ENCODE measurements at places on chromosomes 4 and X.

DNA sequence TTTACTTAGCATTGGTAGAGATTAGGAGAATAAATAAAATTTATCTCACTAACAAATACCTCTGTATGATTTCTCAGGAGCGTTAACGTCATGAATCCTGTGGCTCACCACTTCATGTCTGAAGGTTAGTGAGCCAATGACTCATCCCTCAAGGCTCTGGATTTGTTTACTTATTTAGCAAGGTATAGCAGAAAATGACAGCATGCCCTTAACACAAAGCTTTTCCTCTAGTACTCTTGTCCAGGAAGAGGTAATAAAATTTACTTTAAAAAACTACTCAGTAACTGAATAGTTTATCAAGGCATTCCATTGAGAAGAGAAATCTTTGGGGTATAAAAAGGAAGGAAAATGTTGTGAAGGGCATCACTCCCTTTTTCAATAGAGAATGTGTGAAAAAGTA is 823.8 kb downstream of the CCSER1 start:
- no peak for DNase-seq

DNA sequence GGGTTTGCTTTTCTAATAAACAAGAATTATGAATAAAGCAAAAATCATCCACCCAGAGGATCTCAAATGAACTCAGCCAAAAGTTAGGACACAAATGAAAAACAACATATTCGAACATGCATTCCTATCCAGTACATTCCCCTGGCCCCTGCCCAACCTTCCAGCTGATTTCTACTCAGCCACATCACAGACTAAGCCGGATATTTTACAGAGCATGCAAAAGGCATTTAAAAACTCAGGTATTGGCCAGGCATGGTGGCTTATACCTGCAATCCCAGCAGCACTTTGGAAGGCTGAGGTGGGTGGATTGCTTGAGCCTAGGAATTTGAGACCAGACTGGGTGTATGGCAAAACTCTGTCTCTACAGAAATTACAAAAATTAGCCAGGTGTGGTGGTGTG is 54.6 kb downstream of the RELL1 start:
- DNase-seq: no peak

GRCh38 chrX:10233173-10233572 is 76.4 kb downstream of the CLCN4 start:
- no peak for DNase-seq

GRCh38 chr4:94588896-94589693 is 137.4 kb downstream of the PDLIM5 start:
- DNase-seq: no peak

GRCh38 chrX:107738768-107739167 is 36.8 kb downstream of the TSC22D3 start:
- no peak for DNase-seq

DNA sequence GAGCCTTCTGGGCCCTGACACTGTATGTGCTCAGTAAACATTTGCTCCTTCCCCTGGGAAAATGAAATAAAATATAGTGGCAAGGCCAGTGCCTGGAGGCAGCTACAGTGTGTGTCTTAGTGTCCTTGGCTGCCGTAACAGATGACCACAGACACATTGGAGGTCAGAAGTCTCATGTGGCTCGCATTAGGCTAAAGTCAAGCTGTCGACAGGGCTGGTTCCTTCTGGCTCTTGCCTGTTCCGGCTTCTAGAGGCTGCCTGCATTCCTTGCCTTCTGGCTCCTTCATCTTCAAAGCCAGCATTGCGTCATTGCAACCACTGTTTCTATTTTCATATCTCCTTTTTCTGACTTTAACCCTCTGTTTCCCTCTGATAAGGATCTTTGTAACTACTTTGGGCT is 83.6 kb upstream of the STX18 start:
- DNase-seq: no peak

DNA sequence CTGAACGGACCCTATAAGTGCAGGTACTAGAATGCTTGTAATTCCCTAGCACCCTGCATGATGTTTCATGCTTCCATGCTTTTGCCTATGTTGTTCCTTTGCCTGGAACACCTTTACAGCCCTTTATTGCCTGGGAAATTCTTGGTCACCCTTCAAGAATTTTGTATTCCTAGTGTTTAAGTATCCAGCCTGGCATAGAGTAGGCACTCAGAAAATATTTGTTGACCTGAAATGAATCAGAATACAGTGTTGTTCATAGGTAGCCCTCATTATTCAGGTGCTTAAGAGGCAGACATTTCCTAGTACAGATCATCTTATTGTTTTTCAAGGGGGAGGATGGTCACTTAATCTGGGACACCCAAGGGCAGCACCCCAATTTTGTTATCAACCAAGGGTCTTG is 75.3 kb downstream of the AKAP4 start:
- DNase-seq: no peak

DNA sequence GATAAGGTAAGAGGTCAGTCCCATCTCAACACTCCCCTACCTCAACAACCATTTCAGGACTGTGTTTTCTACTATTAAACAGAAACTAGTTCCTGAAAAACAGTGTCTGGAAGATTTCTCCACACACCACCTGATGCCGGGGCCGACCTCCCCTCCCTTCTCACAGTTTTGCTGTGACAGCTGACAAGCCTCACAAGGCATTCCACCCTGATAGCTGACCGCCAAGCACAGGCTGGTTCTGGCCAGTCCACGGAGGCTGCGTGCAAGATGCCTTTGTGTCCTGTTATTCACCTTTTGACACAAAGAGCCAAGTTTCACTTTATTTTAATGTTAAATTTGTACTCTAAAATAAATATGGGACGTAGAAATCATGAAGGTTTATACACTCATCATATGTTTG is 758.6 kb downstream of the PDHA2 start:
- DNase-seq: no peak

GRCh38 chr4:40563401-40563800 is 66.3 kb downstream of the RBM47 start:
- DNase-seq: no peak

DNA sequence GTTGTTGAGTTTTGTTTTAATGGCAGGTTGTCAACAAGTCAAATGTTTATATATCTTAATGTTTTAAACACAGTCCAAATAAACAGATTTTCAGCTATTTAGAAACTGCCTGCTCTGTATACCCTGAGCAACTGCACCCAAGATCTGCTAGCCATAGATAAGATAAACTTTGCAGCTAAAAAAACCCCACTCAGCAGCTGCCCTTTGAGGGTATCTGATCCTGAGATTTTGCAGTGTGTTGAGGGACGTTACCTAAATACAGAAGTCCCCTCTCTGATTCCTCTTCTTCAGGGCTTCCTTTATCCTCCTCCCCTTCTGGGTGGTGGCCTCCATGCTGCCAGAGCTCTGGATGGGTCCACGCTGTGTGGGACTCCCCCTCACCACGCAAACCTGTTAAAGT is 11.0 kb upstream of the FGG start:
- no peak for DNase-seq

GRCh38 chr4:40713798-40714197 is 36.0 kb upstream of the NSUN7 start:
- no peak for DNase-seq

DNA sequence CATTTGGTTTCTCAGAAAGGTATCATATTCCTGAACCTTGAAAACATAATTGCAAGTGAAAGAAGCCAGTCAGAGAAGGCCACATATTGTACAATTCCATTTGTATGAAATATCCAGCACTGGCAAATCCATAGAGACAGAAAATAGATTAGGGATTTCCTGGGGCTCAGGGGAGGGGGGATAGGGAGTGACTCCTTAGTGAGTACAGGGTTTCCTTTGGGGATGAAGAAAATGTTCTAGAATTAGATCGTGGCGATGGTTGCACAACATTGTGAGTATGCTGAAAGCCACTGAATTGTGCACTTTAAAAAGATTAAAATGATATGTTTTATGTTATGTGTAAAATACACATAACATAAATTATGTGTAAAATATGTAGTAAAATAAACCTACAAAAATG is 10.3 kb downstream of the XPNPEP2 start:
- no peak for DNase-seq

- no peak for DNase-seq
These were observed 165.8 kb upstream of the CYSLTR1 start for GRCh38 chrX:78493180-78493579.

GRCh38 chrX:10972706-10973105 is 138.4 kb upstream of the HCCS start:
- DNase-seq: no peak

DNA sequence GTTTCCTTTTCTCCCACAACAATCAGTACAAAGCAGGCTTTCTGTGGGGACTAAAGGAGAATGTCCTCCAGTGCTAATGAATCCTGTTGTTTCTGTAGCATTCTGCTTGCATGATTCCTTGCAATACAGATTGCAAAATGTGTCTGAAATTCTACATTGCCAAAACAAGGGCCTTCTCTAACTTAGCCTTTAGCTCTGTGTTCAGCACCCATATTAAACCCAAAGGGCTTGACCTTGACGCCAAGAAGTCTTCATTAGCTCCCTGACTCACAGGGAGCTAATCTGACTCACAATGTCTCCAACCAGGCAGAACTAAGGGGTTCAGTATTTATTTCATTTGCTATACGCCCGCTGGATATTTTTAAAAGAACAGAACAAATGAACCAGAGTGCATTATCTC is 241.4 kb upstream of the CLNK start:
- DNase-seq: no peak

GRCh38 chr4:52015366-52015765 is 4.8 kb downstream of the LRRC66 start:
- DNase-seq: no peak

GRCh38 chrX:105179644-105180043 is 40.9 kb downstream of the TEX13A start:
- DNase-seq: no peak

DNA sequence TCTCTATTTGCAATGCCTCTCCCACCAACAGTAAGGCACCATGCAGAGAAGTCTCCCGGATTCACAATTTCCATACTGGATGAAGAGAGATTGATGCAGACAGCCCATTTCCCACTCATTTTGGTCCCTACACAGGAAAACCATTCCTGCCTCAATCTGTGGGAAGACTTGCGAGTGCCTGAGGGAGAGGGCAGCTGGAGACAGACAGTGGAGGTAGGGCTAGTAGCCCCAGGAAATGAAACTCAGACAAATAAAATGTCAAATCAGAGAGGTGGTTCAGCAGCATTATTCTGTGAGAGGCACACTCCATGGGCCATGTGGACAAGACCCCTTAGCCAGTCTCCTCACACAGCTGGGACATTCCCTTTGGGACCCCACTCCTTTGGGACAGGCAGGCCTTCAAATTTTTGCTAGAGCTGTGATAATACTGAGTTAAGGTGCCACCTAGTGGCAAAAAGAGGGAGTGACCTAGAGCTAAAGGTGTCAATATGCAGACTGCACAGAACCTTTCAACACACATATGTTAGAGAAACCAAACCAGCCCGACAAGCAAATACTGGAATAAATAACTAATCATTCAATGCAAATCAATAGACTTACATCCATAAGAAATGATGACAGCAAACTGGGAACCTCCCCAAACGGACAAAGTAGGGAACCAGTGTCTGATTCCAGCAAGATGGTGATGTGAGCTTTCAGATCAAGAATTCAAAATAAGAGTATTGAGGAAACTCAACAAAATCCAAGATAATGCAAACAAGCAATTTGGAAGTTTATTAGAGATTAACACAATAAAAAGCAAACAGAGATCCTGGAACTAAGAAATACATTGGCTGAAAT is 1865.3 kb upstream of the AGA start:
- DNase-seq: no peak

DNA sequence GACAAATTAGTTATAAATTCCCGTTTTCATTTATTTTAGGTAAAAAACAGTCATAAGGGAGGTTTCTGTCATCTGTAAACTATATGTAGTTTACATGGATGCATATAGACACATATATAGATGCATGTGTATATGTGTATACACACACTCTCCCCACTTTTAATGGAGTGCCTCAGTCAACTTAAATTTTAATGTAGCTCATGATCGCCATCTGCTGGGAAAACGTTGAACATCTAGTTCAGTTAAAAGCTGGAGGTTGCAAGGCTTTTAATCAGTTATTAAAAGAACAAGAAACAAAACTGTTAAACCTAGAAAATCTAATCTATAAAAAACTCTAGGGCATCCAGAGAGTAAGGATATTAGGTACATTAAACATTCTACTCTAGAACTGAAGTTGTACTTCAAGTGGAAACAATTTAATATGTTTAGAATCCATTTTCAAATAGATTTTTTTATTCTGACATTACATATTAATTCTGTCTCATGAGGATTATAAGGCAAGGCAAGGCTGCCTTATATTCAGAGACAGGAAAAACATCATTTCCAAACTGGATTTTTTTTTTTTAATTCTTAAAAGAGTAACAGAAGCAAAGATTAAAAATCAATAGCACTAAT is 122.6 kb downstream of the SHISA3 start:
- DNase-seq: no peak

- DNase-seq: no peak
These were observed 21.7 kb upstream of the CD40LG start for GRCh38 chrX:136626237-136626636.

DNA sequence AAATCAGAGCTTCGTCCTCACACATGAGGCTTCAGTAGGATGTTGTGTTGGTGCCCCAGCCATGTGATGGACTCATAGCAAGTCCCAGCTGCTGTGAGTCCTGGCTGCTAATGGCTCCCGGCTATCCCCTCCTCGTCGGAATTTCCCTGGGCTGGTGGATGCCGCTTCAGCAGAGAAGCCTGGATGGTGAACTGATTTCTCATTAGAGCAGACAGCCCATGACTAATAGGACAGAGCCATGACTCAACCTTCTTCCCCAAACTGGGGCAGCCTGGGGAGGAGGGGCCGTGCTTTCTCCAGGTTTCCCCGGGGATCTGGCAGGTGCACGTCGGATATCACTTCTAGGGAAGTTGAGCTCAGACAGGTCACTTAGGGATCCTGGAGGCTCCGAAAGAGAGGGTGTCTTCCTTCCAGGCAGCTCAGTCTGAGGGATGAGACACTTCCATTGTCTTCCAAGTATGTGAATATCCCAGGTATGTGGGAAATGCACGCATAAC is 112.7 kb downstream of the ASMT start:
- DNase-seq: no peak

- DNase-seq: no peak
These were observed 166.4 kb upstream of the AFF2 start for GRCh38 chrX:148333989-148334388.

DNA sequence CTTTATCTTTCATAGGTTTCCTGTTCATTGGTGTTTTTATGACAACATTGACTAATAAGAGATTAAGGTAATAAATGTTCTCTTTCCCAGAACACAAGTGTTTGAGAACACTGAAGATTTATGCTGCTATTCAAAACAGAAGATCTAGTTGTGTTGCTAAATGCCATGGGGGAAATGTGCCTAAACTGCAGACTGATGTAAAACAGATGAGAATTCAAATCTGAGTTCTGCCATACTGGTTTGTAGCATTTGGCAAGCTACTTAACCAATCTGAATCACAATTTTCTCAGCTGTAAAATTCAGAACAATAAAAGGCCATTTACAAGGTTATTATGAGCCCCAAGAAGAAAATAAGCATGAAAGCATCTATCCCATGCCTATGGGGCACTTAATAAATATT is 2.3 kb downstream of the SLC10A6 start:
- DNase-seq: no peak

- DNase-seq: no peak
These were observed 1283.6 kb downstream of the FSTL5 start for GRCh38 chr4:160880180-160880579.

DNA sequence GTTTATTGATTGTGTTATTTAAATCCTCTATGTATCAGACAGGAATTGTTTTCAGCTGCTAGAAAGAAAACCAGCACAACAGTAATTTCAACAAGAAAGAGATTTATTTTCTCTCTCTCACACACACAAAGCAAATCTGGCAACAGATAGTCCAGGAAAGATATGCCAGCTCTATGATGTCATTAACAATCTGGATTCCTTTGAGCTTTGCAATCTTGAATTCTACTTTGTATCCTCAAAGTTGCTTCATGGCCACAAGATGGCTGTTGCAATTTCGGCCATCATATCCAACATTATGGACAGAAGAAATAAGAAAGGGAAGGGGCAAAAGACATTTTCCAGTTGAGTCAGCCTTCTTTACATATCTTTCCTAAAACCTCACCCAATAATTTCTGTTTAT is 19.8 kb upstream of the FMR1 start:
- DNase-seq: no peak
